Midbrain (tissue), 1 donor: ENCODE measurements at places on chromosomes 2 and 18.
A peak's percentile ranks its signal among the peaks of the same experiment; 100 is the strongest.

DNA sequence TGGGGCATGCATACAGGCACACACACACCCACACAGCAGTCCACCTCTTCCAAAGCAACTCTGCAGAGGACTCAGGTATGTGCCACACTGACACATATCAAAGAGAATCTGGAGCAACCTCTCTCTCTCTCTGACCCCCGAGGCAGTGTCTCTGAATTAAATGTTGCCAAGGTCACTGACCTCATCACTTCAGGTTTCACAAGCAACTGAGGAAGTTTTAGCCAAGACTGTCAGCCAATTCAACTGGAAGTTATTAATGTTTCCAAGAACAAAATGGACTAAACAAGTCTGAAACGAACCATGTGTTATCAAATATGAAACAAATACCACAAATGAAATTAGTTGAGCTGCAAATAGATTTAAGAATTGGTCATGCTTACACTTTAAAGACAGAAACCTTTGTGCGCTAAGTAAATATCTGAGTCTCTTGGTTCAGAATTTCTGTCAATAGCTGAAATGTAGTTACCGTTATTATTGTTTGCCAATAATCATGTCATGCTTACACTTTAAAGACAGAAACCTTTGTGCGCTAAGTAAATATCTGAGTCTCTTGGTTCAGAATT is 86.1 kb downstream of the SLC25A12 start:
- no peak for DNase-seq

DNA sequence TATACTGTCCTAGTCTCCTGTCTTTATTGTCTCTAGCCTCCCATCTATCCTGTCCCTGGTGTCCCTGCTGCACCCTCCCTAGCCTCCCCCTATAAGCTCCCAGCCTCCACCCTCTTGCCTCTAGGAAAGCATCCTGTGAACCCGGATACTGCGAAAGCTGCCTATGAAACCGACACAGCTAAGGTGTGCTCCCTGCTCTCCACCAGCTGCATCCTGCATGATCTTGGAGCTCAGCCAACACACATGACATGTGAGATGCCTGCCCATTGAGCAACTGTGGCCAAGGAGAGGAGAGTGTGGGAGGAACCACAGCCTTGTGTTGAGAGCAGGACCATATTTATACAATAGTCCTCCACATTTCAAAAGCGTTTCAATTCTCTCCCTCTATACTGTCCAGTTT is 187.1 kb downstream of the ZBTB7C start:
- DNase-seq: no peak

DNA sequence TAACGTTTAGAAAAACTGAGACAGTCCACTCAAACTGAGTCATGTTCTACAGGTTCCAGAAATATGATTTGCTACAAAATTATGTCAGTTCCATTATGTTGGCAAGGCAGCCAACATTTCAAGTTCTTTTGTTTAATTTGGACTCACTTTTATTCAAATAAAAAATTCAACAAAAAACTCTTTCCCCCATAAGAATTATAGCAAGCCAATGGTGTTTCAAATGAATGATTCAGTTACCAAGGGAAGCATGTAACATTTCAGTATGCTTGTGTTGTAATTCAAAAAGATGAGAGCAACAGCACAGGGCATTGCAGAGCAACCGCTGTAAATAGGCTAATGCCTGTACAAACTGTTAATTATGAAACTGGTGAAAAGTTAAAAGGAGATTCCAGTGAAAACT is 140.8 kb downstream of the FIGN start:
- DNase-seq: no peak

DNA sequence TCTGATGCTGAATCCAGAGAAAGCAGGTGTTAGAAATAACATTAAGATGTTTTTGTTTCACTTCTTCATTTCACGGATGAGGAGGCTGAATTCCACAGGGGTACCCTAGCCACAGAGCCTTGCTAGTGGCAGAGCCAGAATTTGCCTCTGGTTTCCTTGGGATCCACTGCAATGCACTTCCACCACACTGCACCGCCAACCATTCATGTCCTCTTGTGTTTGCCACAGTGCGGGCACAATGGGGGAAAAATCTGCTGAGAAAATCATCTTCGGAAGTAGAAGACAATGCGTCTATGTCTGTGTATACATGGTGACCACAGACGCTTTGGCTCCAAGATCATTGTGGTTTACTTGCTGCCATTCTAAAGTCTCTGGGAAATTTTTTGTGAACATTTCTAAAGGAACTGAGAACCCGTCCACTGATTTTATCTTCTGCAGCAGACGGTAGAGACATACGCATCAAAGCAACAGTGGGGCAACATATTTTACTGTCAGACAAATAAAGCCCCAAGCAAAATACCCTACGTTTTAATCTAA is 14.9 kb downstream of the ICOS start:
- DNase-seq: no peak

GRCh38 chr2:25497229-25497917 is 155.6 kb upstream of the DNMT3A start:
- DNase-seq: peak; percentile 45

GRCh38 chr18:56085551-56085950 is 497.6 kb upstream of the TCF4 start:
- DNase-seq: no peak

GRCh38 chr2:212990697-212991096 is 160.7 kb downstream of the IKZF2 start:
- DNase-seq: no peak

GRCh38 chr18:79381811-79382311 is 13.9 kb upstream of the NFATC1 start:
- no peak for DNase-seq

DNA sequence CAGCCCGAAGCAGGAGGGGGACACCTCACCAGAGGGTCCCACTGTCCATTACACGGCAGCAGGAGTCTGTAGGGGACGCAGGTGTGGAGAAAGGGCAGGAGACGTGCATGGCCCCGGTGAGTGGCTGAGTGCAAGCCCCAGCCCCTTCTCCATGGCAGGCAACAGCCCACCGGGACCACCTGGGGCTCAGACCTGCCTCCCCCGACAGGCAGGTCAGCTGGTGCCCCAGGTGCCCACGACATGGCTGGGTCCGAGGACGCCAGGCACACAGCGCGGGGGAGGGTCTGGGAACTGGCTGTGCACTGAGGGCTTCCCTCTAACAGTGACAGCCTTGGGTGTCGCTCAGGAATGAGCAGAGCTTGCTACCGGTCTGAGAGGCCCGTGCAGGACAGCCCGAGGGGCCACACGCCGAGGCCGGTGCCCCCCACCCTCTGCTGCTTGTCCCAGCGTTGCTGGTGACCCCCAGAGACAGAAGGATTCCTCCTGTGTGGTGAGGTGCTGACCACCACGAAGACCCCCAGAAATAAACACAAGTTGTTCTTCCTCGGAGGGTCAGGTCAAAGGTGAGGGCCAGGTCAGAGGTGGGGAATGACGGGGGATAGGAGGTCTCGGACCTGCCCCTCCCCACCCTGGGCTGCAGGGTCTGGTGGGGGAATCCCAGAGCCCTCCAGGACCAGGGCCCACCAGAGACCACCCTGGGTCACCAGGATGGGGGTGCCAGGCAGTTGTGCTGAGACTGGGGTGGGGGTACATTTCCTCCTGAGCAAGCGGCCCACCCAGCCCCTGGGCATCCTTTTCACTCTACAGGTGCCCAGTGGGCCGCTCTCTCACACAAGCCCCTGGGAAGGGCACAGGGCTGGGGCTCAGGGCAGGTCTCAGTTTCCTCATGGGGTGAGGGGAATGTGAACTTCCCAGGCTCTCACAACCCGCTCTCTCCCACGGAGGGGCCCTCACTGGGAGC is 50.6 kb downstream of the SLC66A2 start:
- no peak for DNase-seq

- no peak for DNase-seq
These were observed 18.0 kb upstream of the AFF3 start for GRCh38 chr2:100160396-100160795.

DNA sequence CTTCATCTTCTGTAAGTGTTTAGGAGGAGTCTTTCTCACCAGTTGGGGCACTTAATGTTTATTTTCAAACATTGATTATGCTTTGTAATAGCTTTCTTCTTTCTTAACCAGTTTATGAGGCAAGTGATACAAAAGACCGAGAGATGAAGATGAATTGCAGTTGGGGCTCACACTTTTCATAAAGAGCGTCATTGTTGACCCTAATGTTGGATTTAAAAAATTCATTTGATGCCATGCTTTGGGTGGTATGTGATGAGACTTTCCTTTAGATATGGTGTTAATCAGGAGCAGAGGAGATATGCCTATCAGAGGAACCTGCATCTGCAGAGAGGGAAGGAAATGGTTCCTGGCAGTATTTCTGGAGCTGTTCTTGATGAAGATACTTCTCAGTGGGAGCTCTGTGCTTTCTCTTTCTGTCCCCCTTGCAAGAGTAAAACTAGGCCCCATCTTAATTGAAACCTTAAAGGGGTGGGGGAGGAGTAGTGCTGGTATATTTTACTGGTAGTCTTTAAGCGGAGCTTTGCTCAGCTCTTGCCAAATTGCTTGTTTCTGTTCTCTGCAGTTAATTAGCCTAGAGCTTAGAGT is 2.3 kb downstream of the EML4 start:
- DNase-seq: no peak

DNA sequence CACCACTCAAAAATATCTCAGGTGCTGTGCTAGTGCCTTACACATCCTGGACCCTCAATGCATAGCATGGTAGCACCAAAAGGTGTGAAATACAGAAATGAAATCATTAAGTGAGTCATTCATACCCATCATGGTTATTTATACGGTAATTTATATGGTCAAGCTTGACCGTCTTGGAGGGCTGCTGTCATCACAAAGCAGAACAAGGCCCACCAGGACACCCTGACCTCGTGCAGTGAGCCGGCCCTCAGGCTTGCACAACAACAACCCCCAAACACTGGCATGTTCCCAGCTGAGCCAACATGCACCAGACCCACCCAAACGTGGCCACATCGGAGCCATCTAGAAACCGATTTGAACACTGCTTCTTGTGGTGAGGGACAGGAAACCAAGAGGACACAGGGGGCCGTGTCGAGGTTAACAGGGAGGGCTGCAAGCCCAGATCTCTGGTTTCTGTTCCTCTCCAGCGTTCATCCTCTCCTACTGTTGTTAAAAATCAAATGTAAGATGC is 378.5 kb upstream of the ID2 start:
- peak; percentile 64 for DNase-seq

GRCh38 chr2:41947701-41948396 is 100.0 kb upstream of the PKDCC start:
- no peak for DNase-seq

DNA sequence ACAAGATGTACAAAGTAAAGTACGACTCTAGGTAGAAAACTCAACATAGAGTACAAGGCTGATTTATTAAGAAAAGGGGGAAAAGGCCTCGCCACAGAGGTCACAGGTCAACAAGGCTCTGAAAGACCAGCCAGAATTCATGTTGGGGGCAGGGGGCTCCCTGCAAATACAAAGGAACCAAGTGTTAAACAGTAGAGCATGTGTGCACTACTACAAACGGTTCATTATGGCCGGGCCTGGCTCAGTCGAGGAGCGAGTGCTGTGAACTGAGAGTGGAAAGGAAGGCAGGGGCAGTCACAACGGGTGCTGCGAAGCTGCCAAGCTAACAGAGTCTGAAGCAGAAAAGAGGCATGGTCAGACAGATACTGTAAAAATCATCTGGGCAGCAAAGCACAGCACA is 77.1 kb downstream of the MBOAT2 start:
- DNase-seq: peak; percentile 88

- no peak for DNase-seq
These were observed 208.4 kb upstream of the CCDC150 start for GRCh38 chr2:196431076-196431475.

DNA sequence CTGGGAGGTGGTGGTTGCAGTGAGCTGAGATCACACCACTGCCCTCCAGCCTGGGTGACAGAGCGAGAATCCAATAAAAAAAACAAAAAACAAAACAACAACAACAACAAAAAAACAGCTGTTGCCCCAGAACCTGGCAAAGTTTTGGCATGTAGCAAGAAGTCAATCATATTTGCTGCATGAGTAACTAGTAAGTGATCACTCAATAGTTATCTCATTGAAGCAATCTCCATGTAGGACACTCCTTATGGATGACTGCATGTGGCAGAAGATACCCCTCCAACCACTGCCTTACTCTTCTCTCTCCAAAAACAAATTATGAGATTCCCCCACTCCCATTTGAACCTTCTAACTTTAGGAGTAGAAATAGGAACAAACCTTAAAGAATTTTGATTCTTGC is 113.7 kb downstream of the TTC27 start:
- no peak for DNase-seq

- DNase-seq: no peak
These were observed 39.6 kb upstream of the DAPL1 start for GRCh38 chr2:158755310-158756087.

DNA sequence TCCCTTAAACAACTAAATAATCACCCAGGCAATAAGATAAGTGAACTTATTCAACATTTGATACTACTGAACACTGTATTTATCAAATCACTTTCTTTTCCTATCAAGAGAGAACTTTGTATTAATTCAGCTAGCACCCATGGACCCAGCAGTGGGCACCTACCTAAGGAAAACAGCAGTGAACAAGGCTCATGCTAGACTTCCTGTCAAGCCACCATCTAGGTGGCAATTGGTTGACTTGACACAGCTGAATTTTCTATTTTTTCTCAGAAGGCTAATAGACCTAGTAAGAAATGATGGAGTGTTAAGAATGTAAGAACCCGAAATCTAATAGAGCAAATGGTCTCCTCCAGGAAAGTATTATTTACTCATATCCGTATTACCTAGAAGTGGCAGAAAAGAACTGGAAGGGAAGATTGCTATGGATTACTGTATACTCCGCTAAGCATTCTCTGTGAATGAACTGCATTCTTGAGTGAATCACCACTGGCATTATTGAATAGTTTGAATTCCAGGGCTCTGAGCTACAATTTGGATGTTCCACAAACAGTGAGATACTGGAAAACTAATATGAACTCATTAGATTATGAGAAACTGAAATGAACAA is 988.2 kb upstream of the CDH2 start:
- no peak for DNase-seq

DNA sequence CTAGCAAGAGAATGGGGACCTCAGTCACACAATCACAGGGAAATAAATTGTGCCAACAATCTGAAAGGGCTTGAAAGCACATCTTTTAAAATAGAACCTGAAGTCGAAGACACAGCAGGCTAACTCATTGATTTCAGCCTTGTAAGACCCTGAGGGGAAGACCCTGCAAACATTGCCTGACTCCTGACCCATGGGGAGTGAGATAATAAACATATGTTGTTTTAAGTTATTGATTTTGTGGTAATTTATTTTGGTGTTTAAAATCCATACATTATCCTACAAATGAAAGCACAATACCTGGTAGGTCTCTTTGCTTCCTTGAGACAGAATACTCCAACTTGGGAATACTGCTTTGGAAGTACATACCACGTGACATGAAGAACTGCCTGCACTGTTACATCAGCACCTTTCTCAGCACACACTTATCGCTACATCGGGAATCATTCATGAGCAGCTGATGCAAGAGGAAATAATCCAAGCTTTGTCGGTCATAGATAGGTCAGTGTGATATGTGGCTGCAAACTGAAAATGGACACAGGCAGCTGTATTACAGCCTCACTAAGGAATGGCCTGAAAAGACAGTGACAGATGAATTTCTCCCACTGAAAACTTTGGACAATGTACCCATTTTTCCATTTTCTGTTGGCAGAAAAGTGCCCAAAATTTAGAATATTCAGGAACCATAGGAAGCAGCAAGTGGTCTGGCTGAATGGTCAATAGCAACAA is 494.5 kb upstream of the MAP2 start:
- no peak for DNase-seq
